ENCODE measurements at places on chromosomes 6 and 20.

DNA sequence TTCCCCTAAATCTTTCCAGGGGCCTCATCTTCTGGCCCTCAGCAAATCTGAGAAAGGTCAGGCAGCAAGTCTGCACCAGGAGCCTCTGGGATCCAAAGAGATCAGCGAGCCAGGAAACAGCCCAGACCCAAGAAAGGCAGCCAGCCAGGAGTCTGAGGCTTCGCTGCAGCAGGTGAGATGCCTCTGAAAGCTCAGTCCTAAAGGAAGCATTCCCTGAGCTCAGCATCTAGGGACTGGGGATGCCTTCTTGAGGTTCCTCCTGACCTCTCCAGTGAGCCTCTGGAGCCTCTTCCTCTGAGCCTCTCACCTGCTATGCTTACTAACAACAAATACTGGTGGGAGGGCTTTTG lies 118.8 kb upstream of the MAFB start:
- DNase-seq = no peak

- no peak for DNase-seq
Observed at GRCh38 chr6:16064671-16065072, 64.2 kb upstream of the MYLIP start.

DNA sequence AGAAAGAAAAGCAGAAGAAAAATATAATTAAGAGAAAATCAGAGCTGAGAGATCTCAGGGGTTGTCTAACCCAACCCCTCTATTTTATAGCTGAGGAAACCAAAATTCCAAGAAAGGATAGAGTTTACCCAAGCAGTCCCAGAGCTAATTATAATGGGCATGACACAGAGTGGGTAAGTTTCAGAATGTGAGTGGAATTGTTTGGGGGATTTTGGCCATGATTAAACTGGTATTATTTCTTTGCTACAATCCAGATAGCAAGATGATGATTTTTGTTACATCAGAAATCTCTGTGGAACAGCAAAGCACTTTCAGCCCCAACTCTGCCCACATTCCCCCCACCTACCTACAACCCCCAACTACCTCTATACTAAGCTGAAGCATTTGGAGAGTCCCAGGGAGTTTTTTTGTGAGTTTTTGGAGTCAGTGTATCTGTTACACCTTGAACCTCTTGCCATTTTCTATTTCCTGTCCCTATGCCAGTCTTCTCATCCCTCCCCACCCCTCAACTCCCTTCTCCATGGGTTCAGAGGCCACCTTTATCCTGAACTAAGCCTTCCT lies 24.7 kb downstream of the POFUT1 start:
- no peak for DNase-seq

- DNase-seq = no peak
Observed at GRCh38 chr6:147905711-147906110, 397.2 kb downstream of the SAMD5 start.

DNA sequence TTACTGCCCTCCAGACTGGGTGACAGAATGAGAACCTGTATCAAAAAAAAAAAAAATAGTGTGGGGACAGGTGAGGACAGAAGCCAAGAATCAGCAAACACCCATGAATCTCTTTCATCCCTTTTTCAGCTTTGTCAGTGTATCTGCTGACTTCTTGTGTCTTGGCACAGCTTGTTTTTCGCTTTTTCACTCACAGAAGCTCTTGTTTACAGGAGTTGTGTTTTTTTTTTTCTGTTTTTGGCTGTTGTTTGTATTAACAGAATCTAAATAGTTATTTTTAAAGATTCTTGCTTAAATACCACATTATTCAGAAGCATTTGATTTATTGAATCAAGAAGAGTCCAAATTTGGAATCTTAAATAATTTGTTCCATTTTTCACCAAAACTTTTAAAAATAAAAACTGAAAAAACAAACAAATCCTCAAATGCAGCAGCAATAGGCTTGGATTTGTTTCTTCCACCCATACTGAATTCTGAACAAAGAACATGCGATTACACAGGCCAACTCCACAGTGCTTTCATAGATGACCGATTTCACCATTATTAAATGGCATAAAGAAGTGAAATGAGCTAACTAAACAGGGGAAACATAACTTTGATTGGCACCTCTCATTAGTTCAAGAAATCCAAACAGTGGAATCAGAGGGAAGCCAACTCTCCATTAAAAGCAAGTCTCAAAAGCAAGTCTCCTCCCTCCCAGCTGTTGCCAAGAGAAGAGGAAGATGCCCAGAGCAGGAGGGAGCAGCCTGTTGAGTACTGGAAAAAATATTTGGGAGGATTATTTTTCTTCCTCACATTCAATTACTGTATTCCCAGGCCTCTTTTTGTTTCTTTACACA lies 27.2 kb upstream of the GPR63 start:
- DNase-seq = no peak

GRCh38 chr20:23112595-23112994 lies 26.5 kb upstream of the CD93 start:
- no peak for DNase-seq

DNA sequence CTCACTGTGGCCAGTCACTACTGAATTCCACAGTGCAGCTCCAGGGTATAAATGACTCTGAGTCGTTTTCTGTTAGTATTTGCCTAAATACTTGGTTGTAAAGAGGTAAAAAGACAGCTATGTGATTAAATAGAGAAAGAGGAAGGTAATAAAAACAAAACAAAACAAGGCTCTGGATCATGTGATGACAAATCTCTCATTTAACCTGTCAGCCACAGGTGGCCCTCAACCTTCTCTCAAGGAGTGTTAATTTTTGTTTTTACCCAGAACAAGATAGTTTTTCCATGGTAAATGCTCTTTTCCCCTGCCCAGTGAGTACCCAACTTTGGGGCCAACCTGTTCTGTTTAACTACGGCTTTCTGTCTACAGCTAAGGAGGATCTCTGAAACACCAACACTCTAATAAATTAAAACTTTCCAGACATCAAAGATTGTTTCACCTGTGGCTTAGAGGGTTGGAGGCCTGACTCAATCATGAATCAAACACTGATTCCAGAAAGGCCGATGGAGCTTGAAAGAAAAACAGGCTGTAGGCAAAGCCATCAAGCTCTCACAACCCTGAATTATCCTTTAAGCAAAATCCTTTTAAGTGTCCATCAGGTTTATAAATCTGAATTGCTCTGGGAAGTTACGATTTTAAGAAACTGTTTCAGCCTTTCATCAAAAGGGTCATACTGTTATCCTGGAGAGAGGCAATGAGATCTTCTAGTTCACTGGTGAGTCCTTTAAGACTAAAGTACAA lies 81.5 kb upstream of the BCLAF1 start:
- DNase-seq = no peak

GRCh38 chr6:130831607-130832006 lies 4.4 kb downstream of the SMLR1 start:
- no peak for DNase-seq

GRCh38 chr6:151067684-151068596 lies 171.8 kb upstream of the AKAP12 start:
- no peak for DNase-seq

GRCh38 chr6:115612216-115612615 lies 448.5 kb downstream of the FRK start:
- no peak for DNase-seq

- DNase-seq = no peak
Observed at GRCh38 chr20:13336308-13337089, 115.4 kb downstream of the ISM1 start.

- DNase-seq = no peak
Observed at GRCh38 chr6:37321101-37321500, 32.7 kb upstream of the RNF8 start.

Measured in CD4-positive, alpha-beta T cell treated with Interleukin-6 at 100 ng/mL for 8 hours (primary cell).